H7 (cell line): ENCODE measurements at places on chromosomes 7 and 10. TPM values are rescaled to one million over a fixed set of nuclear protein-coding genes. Genes with fewer than 3 reads are reported as not detected.

The CPA4 gene
- total RNA-seq: not detected in 2 replicates

The ZWINT gene
- total RNA-seq: 84.4 and 103 TPM in 2 replicates

The PON2 gene
- 34.3 and 35.8 TPM in 2 replicates for total RNA-seq

The CSTF2T gene
- 21.5 and 25.6 TPM in 2 replicates for total RNA-seq

The GHRHR gene
- total RNA-seq: 1.9 and 2.7 TPM in 2 replicates

The PLXNA4 gene
- 0.59 and 1.0 TPM in 2 replicates for total RNA-seq
